ENCODE measurements at places on chromosomes 16 and 17.

GRCh38 chr16:22262460-22262859, 34.7 kb upstream of the POLR3E start:
- no peak for DNase-seq

GRCh38 chr17:36089339-36089865, 541 bp downstream of the CCL3 start:
- no peak for DNase-seq

DNA sequence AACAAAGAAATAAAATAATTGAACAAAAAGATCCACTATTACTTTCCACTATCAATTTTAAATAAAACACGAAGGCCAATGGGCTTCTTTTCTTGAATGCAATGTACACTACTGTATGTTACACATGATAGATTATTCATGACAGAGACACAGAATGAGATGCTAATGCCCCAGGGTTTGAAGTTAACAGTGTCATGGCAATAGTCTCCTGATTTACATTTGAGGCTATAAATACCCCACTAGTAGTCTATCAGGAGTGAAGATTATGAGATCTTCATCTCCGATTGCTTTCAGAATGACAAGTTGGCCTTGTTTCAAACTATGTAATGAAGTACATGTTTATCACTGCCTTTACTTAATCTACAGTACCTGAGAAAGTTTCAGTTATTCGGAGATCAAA, 84.4 kb downstream of the RPGRIP1L start:
- DNase-seq, result no peak

- no peak for DNase-seq
Observed at GRCh38 chr16:53822936-53823529, 119.1 kb downstream of the FTO start.

GRCh38 chr16:89005201-89006035, 28.4 kb upstream of the CBFA2T3 start:
- no peak for DNase-seq

Measured in activated naive CD4-positive, alpha-beta T cell treated with Interleukin-2 at 50 U/mL for 16 hours (primary cell).